ENCODE measurements at places on chromosomes 2 and 18. TPM values are rescaled to one million over a fixed set of nuclear protein-coding genes. Genes with fewer than 3 reads are reported as not detected.

Gene LRRFIP1
- 72.6 TPM for total RNA-seq

Gene TDRD15
- total RNA-seq, result not detected

Gene RAB6C
- not detected for total RNA-seq

DNA sequence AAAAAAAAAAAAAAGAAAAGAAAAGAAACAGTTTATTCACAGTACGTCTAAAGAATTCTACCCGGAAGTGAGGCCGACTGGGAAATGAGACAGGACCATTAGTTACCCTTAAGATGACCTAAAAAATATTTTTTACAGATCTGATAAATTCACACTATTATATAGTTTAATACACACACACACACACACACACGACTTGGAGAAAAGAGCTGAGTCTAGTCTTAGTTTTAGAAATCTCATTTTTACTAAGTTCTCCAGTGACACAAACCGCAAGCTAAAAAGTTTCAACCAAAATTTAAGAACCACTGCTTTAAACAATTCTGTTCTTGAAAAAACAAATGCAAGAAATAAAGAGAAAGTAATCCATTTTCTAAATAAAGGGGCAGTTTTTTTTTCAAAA lies 27.1 kb downstream of the ST3GAL5 start:
- no peak for DNase-seq

DNA sequence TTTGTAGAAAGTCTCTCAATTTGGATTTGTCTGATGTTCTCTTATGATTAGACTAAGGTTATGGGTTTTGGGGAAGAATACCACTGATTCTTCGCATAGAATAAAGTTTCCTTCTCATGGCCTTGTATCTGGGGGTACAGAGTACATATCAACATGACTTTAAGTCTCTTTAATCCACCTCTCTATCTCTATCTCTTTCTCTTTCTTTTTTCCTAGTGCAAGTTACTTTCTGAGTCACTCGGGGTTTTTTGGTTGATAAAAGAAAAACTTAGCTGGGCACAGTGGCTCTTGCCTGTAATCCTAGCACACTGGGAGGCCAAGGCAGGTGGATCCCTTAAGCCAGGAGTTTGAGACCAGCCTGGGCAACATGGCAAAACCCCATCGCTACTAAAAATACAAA lies 100.1 kb upstream of the MAP4K3 start:
- DNase-seq, result no peak

DNA sequence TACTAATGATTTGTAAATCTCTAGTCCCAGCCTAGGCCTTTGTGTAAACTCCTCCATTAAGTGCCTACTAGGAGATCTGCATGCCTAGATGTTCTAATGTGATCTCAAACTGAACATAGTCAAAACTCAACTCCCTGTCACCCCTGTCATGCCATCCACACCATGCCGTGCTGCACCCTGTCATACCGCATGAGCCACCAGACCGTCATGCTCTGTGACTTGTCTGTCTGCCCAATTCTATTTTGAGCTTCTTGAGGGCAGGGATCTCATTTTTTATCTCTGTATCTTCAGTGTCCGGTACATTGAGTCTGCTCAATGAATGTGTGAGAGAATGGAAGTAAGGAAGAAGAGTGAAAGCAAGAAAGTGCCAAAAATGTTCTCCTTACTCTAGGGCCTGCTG lies 35.5 kb downstream of the GREB1L start:
- no peak for DNase-seq

DNA sequence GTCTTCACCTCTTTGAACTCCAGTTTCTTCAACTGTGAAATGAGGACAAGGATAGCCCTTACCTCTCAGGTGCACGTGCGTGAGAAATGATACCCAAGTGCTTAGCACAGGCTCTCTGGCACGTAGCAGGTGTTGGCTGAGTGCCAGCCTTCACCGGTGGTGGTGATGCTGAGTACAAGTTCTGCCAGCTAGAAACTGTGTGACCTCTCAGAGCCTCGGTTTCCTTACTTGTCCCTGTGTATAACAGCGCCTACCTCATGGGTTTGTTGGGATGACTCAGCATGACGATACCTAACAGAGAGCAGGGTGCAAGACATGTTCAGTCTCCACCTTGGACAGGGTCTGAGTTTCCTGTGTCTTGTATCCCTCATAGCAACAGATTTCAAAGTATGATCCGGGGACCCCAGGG lies 205.1 kb downstream of the TNS1 start:
- DNase-seq, result peak; percentile 69

Gene CD302
- total RNA-seq, result 3.8 TPM

Gene DNAJC5G
- not detected for total RNA-seq

Gene ATP6V1C2
- 0.05 TPM for total RNA-seq

DNA sequence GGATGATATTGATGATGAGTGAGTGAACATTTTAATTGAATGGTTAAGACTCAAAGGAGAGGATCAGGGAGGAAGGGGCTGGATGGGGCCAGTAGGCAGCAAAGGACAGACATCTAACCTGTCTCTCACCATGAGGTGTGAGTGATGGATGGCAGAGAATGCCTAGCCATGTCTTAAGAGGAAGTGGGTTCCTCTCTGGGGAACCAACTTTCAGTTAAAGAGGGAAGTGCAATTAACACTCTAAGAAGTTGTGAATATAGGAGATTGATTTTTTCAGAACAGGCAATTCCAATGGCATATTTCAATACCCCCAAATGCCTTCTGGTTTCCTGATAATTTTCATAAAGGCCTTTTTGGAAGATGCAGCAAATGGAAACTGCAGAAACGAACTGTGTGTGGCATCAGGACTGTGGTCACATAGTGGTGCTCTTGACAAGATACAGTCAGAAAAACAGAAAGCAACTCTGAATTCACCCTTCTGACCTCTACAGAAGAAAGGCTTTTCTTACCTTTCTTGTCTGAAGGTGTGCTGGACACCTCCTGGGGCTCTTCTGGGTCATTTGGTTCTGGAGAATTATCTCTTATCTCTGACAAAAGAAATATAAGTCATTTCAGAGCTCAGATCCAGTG lies 10.2 kb downstream of the SP110 start:
- no peak for DNase-seq

Gene SLC1A4
- total RNA-seq, result 8.5 TPM

DNA sequence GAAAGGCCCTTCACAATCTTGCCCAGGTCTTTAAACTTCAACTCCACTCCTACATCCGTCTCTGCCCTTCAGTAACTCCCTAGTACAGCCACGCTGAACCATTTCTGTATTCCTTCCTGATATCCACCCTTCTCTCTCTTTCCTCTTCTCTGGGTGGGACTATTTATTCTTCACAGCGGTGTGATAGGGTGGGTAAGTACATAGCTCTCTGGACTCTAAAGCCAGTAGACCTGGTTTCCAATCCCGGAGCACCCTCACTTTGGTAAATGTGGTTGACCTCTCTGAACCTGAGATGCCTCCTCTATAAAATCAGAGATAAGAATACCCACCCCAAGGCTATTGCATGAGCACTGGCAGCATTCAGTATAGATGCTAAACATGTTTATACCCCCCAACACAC lies 86.7 kb downstream of the ATL2 start:
- no peak for DNase-seq

GRCh38 chr18:41948544-41949110 lies 6.4 kb upstream of the PIK3C3 start:
- DNase-seq, result no peak

DNA sequence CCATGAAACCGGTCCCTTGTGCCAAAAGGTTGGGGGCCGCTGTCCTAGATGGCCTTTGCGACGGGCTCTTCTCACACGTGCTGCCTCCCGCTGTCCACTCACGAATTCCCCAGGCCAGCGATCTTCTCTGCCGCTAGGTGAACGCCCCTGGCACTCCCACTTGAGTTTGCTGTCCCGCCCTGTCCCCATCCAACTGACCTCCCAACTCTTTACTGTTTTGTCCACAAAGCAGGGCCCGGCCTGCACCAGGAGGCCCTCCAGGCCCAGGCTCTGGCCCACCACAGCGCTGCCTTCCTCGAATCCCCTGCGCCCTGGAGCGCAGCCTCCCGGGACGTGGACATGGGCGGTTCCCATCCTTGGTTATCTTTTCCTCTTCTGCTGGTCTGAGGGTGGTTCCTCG lies 69.7 kb upstream of the PXDN start:
- DNase-seq, result no peak

GRCh38 chr2:169877398-169877797 lies 50.1 kb downstream of the UBR3 start:
- peak; percentile 41 for DNase-seq

- DNase-seq, result no peak
These were observed 119.5 kb upstream of the LMAN1 start for GRCh38 chr18:59478591-59478990.

Gene SANBR
- total RNA-seq, result 14.6 TPM

DNA sequence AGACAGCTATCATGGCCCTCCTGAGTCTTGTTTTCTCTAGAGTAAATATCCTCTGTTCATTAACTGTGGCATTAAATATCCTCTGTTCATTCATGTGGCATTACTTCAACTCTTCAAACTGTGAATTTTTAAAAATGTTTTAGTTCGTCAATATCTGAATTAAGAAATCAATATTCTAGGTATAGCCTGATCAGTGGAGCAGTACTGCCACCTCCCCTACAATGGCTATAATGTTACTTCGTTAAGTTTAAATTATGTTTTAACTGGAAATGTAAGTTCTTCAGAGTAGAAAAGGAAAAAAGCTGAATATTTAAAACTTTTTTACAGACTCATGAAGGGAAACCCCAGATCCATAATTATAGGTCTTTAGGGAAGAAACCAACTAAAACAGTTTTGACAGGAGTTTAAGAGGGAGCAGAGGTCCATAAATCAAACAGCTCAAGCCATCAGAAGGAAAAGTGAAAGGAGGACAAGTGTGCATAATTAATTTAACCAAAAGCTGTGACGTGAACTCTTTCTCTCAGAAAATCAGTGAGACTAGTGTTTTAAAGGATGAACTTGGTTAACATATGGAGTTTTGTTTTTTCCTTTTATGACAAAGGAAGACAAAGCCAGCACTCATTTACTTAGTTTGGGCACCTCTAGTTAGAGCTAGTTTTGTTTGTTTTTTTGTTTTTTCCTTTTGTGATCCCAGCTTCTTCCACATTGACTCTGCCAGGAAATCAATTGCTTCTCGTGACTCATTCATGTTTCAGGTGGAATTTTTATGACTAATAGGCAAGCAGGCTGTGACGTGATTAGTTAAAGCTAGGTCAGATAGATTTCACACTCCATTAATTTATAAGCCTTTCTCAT lies 44.9 kb downstream of the RBBP8 start:
- DNase-seq, result peak; percentile 99

DNA sequence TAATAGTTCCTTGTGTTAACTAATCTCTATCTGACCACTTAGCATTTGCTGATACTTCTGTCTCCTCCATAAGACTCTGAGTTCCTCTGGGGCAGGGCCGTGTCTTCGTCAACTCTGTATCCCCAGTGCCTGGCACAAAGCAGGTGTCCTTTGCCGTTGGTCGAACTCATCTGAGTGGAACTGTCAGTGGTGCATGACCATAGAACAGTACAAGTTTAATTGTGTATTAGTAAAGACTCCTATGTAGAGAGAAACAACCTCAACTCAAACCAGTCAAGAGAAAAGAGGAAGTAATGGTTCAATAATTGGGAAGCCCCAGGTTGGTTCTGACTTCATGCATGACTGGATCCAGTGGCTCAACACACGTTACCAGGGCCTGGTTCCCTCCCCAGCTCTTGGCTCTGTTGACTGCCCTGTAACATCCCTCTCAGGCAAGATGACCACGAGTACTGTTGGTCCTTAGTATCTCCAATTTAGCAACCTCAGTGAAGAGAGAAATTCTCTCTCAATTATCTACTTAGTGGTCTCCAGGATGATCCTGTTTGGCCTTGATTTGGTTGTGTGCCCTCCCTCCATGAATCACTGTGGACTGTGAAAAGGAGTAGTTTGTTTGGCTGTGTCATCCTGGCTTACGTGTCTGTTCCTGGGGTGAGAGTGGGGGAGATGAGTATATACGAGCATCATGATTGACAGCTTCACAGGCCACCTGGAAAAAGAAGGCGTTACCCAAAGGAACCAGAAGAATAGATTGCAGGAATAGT lies 58.5 kb upstream of the MSH6 start:
- peak; percentile 92 for DNase-seq

GRCh38 chr2:28343184-28343942 lies 49.3 kb upstream of the FOSL2 start:
- DNase-seq, result no peak

DNA sequence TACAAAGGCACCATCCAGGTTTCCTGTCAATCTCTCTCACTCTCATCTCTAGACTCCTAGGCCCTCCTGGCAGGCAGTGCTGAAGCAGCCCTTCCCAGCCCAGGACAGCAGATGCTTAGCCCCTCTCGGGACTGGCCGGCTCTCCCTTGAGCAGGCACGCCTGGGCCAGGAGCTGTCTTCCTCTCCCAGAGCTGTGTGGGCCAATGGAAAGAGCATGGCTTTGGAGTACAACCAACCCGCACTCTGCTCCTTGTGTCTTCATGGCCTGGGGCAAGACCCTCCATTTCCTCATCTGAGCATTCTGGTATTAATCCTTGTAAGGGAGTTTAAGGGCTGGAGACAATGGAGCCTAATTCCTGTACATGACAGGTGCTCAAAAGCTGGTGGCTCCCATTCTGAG lies 97.2 kb downstream of the CAPN13 start:
- DNase-seq, result no peak

DNA sequence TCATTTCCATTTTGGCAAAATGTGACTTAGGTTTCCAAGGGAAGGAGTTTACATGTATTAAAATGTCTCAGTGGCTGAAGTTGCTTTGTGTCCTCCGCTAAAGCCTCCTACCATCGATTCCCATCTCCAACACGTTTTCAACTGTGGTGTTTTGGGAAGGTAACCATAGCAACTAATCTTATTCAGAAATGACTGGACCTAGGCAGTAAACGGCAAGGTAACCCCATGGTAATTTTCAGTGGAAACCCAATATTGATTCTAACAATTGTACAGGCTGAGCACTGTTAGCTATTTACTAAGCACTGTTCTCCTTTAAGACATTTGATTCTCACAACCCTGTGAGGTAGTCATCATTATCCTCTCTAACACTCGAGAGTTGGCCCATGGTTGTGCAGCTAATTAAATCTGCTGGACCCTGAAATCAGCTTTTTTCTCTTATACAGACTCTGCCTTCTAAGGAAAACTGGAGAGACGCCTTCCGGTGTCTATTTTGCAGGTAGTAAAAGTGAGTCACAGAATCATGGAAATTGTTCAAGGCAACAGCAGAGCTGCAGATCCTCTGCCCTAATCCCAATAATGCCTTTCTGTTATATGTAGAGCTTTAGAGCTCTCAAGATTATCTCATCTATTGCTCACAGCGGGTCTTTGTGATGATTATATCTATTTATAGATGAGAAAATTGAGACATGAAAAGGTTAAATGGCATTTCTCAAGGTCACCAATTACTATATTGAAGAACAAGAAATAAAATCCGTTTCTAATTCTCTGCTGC lies 36.2 kb downstream of the FASTKD2 start:
- no peak for DNase-seq

All from renal cortical epithelial cell (primary cell).